HuH-7.5 (cell line): ENCODE measurements at places on chromosomes 7 and 10.
A peak's percentile ranks its signal among the peaks of the same experiment; 100 is the strongest.

DNA sequence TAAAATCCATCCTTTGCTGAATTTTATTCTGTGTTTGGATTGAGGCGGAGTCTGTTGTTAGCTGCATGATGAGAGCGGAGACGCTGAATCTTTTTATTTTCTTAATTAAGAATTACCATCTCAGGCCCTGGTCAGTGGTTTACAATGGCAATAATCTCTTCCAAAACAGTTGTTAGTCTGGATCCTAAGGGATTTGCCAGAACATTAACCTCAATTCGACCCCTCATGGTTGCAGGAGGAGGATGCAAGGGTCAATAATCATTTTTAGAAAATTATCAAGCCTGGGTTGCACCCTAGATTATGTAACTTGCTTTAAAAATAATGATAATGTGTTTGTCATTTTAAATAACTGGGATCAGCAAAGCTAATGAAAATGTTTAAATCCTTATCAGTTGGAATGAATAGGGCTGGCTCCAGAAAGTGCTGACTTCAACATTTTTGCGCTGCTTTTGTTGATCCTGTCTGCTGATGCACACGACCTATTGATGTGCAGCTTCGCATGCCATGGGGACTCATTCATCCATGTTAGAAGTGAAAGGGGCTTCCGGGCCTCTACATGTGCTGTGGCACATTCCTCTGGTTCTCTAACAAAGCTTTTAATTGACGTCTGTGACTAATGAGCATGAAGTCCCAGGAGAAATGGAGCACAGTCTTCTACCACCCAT lies 80.7 kb upstream of the KIAA1217 start:
- DNase-seq: no peak

GRCh38 chr7:15556339-15557105 lies 5.3 kb downstream of the AGMO start:
- DNase-seq: no peak

DNA sequence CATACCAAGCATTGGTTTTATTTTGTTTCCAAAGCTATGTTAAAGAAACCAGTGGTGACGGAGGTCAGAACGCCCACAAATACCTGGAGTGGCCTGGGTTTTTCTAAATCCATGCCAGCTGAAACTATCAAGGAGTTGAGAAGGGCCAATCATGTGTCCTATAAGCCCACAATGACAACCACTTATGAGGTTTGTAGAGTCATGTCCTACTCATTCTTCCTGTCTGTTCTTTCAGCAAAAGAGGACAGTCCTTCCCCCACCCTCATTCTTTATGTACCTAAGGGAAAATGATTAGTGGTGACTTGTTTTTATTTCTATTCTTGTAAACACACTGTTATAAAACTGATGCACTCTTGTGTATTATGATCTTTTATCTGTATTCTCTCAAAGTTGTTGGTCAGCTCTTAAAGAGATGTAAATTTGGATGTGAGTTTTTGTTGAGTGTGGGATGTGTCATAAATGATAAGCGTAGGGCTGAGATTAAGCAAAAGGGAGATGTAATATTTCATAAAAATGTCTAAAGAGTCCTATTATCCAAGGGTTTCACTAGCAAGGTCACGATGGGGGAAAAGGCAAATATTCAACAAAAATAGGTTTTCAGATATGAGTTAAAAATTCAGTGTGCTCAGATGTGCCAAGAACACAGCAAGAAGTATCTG lies 294.4 kb downstream of the BICC1 start:
- no peak for DNase-seq

DNA sequence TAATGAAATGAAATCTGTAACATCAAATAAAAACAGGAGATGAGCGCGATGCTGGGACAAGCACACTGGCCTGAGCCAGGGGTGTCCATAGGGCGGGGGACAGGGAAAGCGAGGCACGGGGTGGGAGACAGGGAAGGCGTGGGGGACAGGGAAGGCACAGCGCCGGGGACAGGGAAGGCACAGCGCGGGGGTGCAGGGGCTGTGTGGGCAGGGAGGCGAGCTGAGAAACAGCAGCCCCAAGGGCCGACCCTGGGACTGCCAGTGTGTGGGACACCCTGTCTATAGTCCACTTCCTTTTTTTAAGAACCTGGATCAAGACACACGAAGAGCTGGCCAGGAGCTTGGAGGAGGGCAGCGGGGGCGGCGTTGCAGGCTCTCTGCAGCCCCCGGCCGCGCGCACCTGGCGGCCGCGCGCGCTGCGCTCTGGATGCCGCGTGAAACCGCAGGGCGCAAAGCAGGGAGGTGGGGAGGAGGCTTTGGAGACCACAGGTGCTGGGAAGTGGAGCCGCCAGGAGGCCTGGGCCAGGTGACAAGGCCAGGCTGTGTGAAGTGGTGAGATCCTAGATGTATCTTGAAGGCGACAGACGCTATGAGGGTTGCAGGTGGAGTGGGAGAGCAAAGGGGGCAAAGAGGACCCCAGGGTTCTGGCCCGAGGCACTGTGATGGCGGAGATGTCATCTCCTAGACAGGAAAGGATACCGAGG lies 157.7 kb downstream of the COBL start:
- no peak for DNase-seq

- DNase-seq: no peak
Measured at GRCh38 chr10:70557876-70558275, 44.7 kb downstream of the PRF1 start.

- DNase-seq: no peak
Measured at GRCh38 chr10:6343305-6344010, 140.7 kb downstream of the PFKFB3 start.

GRCh38 chr7:20352573-20353306 lies 22.0 kb downstream of the ITGB8 start:
- DNase-seq: no peak

GRCh38 chr7:116984917-116985316 lies 31.6 kb downstream of the ST7 start:
- DNase-seq: no peak

DNA sequence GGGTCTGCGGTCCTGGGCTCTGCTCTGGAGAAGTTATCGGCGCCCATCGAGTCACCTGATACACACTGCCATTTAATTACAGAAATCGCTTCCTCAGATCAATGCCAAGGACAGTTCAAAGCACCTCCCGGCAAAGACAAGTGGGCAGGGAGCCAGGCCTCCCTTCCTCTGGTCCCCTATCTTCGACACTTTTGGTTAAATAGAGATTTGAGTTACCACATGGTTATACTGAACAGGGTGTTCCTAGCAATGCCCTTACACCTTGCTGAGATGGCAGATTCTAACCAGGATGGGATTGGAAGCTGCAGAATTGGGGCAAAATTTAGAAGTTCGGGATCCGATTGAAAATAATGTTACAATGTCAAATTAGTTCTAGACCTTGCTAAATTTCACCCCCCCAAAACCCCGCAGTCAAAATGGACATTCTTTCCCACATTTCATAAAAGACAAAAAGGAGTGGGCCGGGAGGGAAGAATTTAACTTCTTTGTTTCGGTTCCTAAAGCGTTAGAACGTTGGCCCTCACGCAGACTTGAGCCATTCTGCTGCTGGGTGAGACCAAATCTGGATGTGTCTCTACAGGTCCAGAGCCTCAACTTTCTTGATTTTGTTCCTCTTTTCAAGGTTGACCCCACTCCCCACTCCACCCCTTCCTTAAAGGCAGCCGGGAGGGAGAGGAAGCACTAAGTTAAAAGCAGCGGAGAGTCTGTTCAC lies 2.2 kb upstream of the DLX5 start:
- DNase-seq: no peak

DNA sequence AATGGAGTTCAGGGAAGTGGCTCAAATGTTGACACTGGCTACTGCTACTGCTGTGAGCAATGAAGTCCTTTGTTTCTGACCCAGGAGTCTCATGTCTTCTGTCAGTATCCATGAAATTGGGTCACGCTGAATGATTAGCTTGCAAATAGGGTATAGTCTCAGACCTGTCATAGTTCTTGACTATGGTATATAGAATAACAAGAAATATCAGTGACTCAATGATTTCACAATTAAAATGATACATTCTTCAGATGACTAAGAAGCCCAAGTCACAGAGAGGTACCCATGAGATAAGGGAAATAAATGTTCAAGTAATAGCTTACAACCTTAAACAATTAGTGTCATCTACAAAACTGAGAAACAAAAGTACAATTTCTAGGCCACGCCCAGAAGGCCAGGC lies 89.3 kb downstream of the LYZL2 start:
- DNase-seq: no peak

DNA sequence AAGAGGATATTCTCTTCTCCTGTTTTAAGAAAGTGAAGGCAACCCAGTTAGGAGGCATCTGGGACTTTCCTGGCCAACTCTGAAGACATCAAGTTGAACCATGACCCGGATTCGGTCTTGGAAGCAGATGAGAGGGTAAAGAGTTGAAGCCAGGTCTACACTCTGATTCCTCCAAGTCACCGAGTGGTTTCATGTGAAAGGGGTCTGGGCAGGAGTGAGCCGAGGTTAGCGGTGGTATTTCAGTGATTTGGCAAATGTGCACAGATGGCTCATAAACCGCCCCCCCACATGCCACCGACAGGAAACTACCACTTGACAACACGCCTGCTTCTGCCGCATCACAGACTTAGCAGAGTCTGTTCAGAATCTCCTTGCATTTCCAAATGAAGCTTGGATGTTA lies 11.4 kb upstream of the REPIN1 start:
- no peak for DNase-seq

DNA sequence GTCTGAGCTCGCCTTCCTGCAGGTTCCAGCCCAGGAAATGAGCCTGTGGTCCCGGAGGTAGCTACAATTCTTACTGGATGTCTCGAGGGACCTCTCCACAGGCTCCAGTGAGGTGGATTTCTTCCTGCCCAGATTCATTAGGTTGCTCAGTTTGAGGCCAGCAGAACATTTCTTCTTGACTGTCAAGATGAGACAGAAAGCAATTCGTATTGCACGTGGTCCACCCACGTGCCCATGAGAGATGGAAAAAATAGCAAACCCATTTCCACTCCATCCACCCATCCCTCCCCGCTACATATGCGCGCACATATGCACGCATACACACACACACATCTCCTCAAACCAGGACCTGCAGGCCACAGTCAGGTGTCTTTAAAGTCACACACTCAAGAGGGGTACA lies 68.7 kb downstream of the VWA2 start:
- no peak for DNase-seq

GRCh38 chr10:625333-625696 lies 64.2 kb downstream of the DIP2C start:
- DNase-seq: no peak

DNA sequence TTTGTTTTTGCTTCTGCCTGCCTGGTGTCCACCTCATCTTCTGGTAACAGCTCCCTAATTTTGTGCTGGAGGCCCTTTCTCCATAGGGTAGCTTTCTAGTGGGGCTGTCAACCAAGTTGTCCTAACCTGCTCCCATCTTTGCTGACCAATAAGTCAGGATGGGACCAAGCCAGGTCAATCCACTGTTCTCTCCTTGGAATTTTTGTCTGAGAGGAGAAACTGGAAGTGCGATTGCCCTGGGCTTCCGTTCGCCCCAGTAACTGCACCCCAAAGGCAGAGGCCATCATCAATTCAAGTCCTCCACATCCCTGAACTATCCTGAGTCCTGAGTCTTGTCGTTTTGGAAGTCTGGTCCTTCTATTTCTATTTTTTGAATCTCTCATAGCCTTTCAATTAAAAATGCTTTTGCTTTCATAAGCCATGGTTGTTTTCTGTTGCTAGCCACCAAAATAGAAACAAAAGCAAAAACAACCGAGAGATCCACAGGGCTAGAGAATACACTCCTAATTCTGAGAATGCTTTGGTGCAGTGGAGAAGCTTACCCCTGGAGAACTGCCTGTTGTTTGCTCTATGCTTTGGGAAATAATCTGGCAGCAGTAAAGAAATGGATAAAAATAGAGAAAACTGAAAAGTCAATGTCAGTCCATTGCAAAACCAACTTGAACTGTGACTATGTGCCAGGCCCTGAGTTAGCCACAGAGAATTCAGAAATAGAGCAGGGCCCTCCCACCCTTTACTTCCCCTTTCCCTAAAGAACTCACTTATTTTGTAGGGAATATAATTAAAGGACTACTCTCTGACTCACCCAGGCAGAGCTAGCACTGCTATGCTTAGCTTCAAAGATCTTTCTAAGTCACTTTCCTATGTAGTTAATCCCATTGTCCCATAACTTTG lies 368.1 kb downstream of the CXCL12 start:
- DNase-seq: no peak

GRCh38 chr7:21986096-21986495 lies 40.4 kb upstream of the CDCA7L start:
- no peak for DNase-seq

- no peak for DNase-seq
Measured at GRCh38 chr7:467393-467828, 52.2 kb downstream of the PDGFA start.

DNA sequence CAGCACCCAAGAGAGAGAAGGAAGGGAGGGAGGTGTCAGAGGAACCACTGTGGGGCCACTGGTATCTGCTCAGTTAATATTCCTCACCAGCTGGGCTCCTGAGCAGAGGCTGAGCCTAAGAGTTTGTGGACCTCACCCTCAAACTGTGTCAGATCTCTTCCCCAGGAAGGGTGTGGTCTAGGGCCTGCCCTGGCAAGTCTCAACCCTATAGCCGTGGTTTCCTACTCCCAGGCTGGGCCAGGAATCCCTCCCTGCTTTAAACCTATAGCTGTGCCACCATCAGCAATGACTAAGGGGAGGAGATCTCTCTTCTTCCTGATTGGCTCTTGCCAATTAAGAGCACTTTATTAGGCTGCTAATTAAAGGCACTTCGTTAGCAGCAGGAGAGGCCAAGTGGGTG lies 29.9 kb downstream of the POLL start:
- no peak for DNase-seq

GRCh38 chr7:108515013-108515412 lies 10.9 kb downstream of the PNPLA8 start:
- DNase-seq: no peak

GRCh38 chr10:22086730-22087401 lies 83.3 kb upstream of the DNAJC1 start:
- DNase-seq: peak; percentile 56

DNA sequence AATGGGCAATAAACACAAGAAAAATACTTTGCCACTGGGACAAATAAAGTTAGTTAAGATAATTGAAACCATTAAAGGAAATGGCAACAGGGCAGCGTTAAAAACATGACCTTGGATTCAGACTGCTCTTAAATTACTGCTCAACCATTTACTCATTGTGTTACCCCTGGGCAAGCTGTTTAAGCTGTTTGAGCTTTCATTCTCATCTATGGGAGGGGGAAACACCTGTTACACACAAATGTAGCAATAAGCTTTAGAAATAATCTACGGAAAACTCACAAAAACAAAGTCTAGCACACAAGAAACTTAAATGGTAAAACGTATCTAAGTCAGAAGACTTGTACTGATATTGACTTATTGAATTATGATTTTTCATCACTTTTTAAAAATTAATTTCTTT lies 137.1 kb downstream of the KMT2E start:
- no peak for DNase-seq

- DNase-seq: no peak
Measured at GRCh38 chr10:96708996-96709395, 11.3 kb downstream of the PIK3AP1 start.
